Right ventricle myocardium inferior (tissue), 1 donor: ENCODE measurements at places on chromosomes 6 and 20. TPM values are rescaled to one million over a fixed set of nuclear protein-coding genes. Genes with fewer than 3 reads are reported as not detected.

Gene OR12D3
- not detected for total RNA-seq

- DNase-seq: no peak
These were observed 205.9 kb downstream of the ZMYND8 start for GRCh38 chr20:47150403-47151152.

- DNase-seq: no peak
These were observed 135.0 kb upstream of the CCDC28A start for GRCh38 chr6:138638604-138639003.

Gene MMUT
- 32.7 TPM for total RNA-seq

Gene ELOVL4
- 0.41 TPM for total RNA-seq

Gene NNAT
- 0.19 TPM for total RNA-seq

- no peak for DNase-seq
These were observed 18.3 kb downstream of the SDCBP2 start for GRCh38 chr20:1310506-1311190.

- DNase-seq: no peak
These were observed at the start of gene SYNDIG1 for GRCh38 chr20:24469116-24469893. SYNDIG1 (plus strand) TSS chr20:24469629; CDS start chr20:24543098, 73,469 bp downstream.

DNA sequence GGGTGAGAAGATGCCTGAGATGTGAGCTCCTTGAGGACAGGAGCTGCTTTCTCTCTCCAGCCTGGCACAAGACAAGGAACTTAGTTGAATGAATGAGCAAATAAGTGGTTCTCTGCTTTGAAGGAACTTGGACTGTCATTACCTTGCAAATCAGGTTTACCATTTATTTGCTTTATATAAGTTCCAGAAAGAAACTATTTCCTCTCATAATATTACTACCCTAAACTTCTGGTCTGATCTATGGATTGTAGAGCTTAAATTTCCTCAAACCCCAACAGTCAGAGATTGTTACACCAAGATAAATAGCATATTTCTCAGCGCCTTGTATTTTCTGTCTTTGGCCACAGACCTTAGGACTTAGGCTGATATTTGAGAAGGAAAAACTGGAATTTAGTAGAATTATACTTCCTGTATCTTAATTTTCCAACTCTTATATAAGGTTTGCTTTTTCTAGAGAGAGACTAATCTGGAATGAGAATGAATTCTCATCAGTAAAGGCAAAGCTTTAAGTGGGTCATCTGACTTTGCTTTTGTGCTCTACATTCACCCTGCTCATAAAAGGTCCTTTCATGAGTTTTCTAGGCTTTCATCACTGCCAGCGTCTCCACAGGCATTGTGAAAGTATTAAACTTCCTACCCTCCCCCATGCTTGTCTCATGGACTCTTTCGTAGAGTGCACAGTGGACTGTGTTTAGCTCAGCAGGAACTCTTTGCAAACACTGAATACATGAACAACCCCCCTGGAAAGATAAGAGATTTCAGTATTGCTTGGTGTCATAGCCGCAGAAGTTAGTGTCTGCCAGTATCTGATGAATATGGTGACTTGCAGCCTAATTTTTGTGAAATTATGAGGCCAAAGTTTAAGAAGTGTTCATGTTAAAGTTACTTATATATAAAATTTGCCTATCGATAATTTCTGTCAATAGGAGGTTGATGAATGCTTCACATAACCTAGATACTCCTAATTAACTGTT, 74.0 kb downstream of the PTPRA start:
- no peak for DNase-seq

GRCh38 chr6:98929498-98930060, 18.2 kb downstream of the FBXL4 start:
- no peak for DNase-seq

Gene SIRPD
- total RNA-seq: not detected

DNA sequence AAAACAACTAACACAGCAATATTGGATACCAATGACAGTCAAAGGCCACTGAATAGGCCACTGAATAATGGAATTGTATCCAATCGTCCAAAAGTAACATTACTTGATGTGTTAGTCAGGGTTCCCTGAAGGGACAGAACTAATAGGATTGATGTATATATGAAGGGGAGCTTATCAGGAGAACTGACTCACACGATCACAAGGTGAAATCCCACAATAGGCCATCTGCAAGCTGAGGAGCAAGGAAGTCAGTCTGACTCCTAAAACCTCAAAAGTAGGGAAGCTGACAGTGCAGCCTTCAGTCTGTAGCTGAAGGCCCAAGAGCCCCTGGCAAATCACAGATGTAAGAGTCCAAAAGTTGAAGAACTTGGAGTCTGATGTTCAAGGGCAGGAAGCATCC, 571.4 kb downstream of the PRKN start:
- no peak for DNase-seq

GRCh38 chr6:39451831-39452230, 129.3 kb upstream of the KCNK16 start:
- DNase-seq: no peak

Gene SPATA2
- 8.0 TPM for total RNA-seq

Gene PBOV1
- total RNA-seq: not detected

GRCh38 chr6:32092760-32093497, 16.2 kb downstream of the TNXB start:
- DNase-seq: no peak

GRCh38 chr6:125216015-125216414, 62.4 kb downstream of the TPD52L1 start:
- DNase-seq: no peak

DNA sequence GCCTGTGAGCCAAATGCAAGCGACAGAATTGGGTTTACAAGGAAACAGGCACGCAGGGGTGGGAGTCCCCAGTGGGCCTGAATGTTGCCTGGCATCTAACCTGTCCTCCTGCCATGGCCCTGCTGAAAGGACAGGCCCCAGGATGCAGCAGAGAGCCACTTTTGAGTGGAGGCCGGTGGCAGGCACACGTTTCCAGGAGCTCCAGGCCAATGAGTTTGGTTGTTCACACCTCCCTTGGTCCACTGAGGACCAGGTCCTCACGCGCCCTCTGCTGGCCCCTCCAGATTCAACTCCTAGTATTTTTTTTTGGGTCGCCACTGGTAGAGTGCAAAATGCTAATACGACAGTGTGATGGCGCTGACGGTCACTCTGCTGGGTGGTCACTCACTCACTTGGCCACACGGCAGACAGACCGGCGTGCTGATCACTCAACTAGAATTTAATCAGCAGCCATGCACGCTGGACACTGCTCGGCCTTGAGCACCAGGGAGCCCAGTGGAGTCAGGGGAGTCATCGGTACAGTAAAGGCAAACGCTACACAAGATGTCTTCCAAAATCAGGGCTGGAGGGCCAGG, 81.7 kb upstream of the NFATC2 start:
- DNase-seq: no peak

- DNase-seq: no peak
These were observed 85.4 kb downstream of the HFE start for GRCh38 chr6:26172608-26172968.

GRCh38 chr20:32344835-32345506, 13.2 kb upstream of the ASXL1 start:
- DNase-seq: no peak

- DNase-seq: no peak
These were observed 22.2 kb downstream of the PSMG4 start for GRCh38 chr6:3280866-3281465.

Gene BPIFB1
- not detected for total RNA-seq

DNA sequence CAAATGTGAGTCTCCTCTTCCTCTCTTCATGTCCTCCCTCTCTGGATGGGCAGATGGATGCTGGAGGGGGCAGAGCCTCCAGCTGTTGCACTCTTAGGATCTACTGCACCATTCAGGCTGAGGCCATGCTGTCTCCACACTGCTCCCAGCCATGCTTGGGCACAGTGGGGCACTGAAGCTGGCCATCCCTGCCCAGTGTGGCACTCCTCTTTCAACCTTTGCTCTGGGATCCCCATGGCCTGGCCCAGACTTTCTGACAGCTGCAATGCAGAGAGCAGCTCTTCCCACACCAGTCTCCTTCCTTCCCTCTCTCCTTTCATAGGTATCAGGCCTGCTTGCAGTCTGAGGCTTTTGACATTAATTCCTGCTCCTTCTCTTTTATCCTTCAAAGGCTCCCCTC, 9.3 kb downstream of the KCNK17 start:
- DNase-seq: no peak

GRCh38 chr20:16537918-16538317, 35.3 kb downstream of the KIF16B start:
- DNase-seq: no peak

Gene MUC22
- total RNA-seq: 0.14 TPM

DNA sequence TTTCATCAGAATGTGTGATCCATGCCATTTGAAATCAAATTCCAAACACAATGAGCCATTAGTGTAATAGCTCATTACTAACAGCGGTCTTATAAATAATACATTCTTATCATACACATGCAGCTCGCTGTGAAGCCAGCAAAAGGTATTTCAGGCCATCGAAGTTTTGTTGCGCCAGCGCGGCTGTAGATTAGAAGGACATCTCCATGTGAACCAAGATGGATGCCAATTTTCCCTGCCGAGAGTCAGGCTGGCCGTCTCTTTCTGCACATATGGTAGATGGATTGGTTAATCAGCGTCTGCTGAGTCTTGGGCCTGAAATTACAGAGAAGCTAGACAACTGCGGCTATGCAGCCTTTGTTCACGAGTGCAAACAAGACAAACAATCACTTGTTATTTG, 44.1 kb downstream of the CFAP61 start:
- DNase-seq: no peak

Gene BPIFB2
- not detected for total RNA-seq

Gene SAMD5
- total RNA-seq: 0.51 TPM

DNA sequence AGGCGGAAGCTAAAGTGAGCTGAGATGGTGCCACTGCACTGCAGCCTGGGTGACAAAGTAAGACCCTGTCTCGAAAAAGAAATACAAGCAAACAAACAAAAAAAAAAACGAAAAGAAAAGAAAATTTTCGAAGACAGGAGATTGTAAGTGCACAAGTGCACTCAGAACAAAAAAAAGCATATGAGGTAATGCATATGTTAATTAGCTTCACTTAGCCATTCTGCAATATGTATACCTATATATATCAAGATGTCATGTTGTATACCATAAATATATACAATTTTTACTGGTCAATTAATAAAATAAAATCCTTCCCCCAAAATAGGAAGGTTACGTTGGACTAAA, 127.5 kb downstream of the RIN2 start:
- DNase-seq: no peak

DNA sequence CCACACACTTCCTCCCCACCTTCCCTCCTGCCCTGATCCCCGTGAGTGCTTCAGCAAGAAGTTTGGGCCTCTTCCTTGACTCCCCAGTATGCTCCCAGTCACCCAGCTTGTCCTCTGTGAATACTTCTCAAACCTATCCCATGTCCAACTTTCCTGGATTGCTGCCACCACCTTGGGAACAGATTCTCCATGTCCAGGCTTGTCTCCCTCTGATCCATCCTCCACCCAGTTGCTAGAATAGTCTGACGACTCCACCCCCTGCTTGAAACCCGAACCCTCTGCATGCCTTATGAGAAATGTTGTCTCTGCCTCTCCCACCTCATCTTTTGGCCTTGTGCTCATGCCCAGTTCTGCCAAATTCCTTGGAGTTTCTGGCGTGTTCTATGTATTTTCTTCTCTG, 108.0 kb downstream of the PPP1R14C start:
- DNase-seq: no peak

Gene HAO1
- not detected for total RNA-seq

DNA sequence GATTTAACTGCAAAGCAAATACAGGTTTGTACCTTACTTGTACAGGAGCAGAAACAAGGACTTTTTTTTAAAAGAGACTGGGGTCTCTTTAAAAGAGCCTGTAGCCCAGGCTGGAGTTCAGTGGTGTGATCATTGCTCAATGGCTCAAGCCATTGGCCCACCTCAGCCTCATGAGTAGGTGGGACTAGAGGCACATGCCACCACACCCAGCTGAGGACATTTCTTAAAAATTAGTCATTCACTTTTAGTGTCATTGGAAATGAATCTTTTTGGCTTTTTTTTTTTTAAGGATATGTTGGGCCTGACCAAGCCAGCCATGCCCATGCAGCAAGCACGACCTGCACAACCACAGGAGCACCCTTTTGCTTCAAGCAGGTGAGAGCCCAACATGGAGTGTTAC, 16.9 kb downstream of the SEC23B start:
- no peak for DNase-seq

- no peak for DNase-seq
These were observed 167.4 kb upstream of the THBS2 start for GRCh38 chr6:169420912-169421543.

DNA sequence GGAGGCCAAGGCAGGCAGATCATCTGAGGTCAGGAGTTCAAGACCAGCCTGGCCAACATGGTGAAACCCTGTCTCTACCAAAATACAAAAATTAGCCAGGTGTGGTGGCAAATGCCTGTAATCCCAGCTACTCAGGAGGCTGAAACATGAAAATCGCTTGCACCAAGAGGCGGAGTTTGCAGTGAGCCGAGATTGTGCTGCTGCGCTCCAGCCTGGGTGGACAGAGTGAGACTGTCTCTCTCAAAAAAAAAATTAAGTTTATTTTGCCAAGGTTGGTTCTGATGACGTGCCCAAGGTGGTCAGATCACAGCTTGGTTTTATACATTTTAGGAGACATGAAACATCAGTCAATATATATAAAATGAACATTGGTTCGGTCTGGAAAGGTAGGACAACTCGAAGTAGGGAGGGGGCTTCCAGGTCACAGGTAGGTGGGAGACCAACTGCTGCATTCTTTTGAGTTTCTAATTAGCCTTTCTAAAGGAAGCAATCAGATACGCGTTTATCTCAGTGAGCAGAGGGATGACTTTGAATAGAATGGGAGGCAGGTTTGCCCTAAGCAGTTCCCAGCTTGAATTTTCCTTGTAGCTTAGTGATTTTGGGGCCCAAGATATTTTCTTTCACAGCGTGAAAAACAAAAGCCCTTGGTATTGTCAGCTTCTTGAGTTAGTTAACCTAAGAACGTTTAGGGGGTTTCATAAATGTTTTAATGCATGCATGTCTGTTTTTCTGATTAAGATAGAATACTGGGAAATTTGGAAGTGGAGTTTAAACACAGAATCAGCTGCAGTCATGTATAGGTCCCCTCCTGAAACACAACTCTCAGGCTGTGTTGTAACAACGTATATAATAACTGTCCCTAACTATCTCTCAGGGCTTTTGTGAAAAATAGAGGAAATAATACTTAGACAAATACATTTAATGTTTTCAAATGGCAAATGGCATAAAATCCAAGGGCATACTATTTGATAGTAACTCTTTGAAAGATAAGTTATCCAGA, 16.7 kb downstream of the ACOT13 start:
- no peak for DNase-seq

DNA sequence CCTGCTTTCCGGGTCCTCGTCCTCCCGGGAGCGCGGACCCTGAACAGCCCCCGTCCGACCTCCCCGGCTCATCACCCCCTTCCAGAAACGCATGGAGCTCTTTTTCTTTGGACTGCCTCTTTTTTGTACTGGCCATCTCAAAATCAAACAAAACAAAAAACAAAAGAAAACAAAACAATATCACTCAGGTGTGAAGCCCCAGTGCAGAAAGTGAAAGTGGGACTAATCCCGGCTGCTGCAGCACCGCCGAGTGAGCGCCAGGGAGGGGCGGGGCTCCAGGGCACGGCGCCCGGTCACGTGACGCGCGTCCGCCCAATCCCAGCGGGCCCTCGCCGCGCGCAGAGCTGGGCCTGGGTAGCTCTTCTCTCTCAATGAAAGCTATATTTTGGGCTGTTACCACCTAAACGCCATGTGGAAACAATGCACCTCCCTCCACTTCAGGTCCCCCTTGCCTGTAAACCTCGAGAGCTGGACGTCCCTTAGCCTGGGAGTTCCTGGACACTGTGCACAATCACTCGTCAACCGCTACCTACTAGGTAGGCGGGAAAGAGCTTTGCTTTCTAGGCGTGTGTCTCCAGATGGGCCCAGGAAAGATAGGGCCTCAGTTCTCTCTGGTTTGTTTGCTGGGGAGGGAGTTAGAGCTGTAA, 93.7 kb upstream of the PRDM1 start:
- DNase-seq: peak; percentile 92
